ENCODE measurements at places on chromosomes 1 and 21. TPM values are rescaled to one million over a fixed set of nuclear protein-coding genes. Genes with fewer than 3 reads are reported as not detected.

NGF gene
- polyA plus RNA-seq = 1.5 TPM

RPTN gene
- polyA plus RNA-seq = not detected

- peaks cover 16% of the 10 kb centered on the region for H3K27me3 ChIP-seq
- no peaks in the 10 kb centered on the region for H3K36me3 ChIP-seq
- peaks cover 5% of the 10 kb centered on the region for H3K4me1 ChIP-seq
- peak within 1 kb of the TSS; percentile 11 for H3K27ac ChIP-seq
- peak within 1 kb of the TSS; percentile 21 for H3K4me3 ChIP-seq
Observed at GRCh38 chr1:58576727-58577653, at the start of gene TACSTD2. TSS of gene TACSTD2 (minus strand) at chr1:58577252. CDS start at chr1:58577156, 96 bp downstream.

GRCh38 chr1:200237066-200237465 is 172.8 kb downstream of the ZNF281 start:
- peaks cover 6% of the 10 kb centered on the region for H3K4me1 ChIP-seq
- no peak for DNase-seq
- H3K27ac ChIP-seq = no peak overlapping the region
- no peak overlapping the region for H3K4me3 ChIP-seq

DNA sequence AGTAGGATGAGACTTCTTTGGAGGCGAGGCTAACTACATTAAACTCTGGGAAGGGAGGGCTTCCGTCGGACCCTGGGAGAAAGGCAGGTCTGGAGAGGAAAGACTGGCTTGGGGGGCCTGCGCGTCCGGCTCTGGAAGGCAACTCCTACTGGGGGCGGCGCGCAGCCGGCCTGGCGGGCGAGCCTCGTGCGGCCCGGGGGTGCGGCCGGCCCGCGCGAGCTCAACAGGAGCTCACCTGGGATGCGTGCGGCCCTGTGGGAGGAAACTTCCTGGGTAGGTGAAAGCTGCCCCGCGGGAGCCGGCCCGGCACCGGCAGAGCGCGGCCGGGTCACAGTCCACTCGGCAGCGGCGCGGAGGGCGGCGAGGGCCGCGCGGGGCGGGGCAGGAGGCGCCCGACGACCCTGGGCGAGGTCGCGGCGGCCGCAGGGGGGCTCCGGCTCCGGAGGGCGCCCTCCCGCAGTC is 449 bp downstream of the EPS15 start:
- peak overlapping the region; percentile 95 for H3K27ac ChIP-seq
- DNase-seq = peak; percentile 57
- H3K4me1 ChIP-seq = peaks cover 4% of the 10 kb centered on the region
- H3K36me3 ChIP-seq = no peaks in the 10 kb centered on the region
- peak overlapping the region; percentile 83 for H3K4me3 ChIP-seq

STXBP3 gene
- polyA plus RNA-seq = 10.9 TPM

GRCh38 chr1:219422811-219423598 is 189.9 kb downstream of the ZC3H11B start:
- H3K27me3 ChIP-seq = no peaks in the 10 kb centered on the region
- H3K4me3 ChIP-seq = no peak overlapping the region
- no peak overlapping the region for H3K27ac ChIP-seq
- no peak for DNase-seq
- H3K36me3 ChIP-seq = no peaks in the 10 kb centered on the region
- H3K4me1 ChIP-seq = peaks cover 2% of the 10 kb centered on the region

DNA sequence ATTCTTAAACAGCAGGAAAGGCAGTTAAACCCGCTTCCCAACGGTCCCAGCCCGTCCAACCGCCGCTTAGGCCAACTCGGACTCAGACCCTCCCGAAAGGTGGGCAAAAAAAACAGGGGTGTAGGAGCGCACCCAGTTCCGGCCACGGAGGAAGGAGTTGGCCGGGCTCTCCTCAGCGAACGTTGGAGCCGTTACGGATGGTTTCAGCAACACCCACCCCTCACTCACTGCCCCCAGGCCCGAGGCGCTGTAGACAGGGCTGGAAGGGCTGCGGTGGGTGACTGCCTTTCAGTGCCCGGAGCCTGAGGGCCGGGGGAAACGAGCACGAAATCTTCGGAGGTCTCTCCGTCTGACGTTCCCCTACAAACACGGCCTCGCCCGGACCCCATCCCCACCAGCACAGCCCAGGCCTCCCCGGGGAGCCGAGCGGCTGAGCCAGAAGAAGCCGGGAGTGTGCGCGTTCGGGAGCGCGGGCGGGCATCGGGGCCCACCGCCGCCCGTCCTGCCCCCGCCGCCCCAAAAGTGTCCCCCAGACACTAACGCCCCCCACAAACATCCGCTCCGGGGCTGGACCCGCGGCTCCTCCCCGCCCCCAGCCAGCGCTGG is 1.3 kb downstream of the KDM5B start:
- peak overlapping the region; percentile 98 for H3K4me3 ChIP-seq
- peak; percentile 57 for DNase-seq
- H3K27ac ChIP-seq = peak overlapping the region; percentile 26
- H3K4me1 ChIP-seq = peaks cover 26% of the 10 kb centered on the region
- H3K36me3 ChIP-seq = no peaks in the 10 kb centered on the region

DNA sequence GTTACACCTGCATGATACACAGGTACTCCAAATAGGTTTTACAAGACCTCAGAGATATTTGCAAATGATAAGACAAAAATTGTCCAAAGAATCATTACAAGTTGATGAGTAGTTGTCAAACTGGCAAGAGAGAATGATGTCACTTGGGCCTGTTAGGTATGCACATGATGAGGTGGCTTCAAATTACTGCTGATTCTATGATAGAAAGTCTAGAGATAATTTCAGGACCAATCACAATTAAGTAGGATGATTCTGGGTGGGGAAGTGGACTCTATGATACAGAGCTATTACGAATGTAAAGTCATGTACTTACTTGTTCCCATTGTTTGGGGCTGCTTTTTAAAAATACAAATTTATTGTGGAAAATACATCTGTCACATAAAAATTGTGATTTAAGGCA is 5.2 kb upstream of the SPRR1B start:
- no peak overlapping the region for H3K4me3 ChIP-seq

GRCh38 chr1:167714098-167714438 is 7.7 kb upstream of the MPZL1 start:
- no peaks in the 10 kb centered on the region for H3K36me3 ChIP-seq
- H3K27ac ChIP-seq = peak overlapping the region; percentile 95

DNA sequence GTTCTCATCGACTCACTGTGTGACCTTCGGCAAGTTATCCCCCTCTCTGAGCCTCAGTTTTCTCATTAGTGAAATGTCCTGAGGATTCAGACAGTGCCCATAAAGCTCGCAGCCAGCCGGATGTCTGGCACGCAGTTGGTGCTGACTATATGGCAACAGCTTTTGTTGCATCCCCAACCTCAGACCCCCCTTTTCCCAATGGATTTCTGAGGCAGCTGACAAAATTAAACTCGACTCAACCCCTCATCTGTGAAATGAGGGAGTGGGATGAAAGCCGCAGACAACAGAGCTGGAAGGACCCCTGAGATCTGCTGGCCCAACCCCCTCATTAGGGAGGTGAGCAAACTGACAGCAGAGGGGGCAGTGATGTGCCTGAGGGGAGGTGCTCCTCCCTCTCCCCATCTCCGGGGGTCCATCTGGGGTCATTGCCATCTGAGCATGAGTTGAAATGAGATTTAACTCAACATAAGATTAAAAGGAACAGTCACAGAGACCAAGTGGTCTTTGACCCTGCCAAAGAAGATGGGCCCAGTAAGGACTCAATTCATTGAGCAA is 40.4 kb downstream of the NKAIN1 start:
- DNase-seq = no peak
- no peaks in the 10 kb centered on the region for H3K4me1 ChIP-seq
- H3K36me3 ChIP-seq = no peaks in the 10 kb centered on the region
- H3K27me3 ChIP-seq = no peaks in the 10 kb centered on the region

- no peaks in the 10 kb centered on the region for H3K36me3 ChIP-seq
- no peak overlapping the region for H3K27ac ChIP-seq
- H3K4me3 ChIP-seq = no peak overlapping the region
Observed at GRCh38 chr1:116170721-116171589, 59.8 kb downstream of the MAB21L3 start.

CHAF1B gene
- polyA plus RNA-seq = 0.53 TPM

CR1L gene
- polyA plus RNA-seq = 0.18 TPM

- peaks cover 5% of the 10 kb centered on the region for H3K4me1 ChIP-seq
- no peak overlapping the region for H3K4me3 ChIP-seq
- H3K36me3 ChIP-seq = no peaks in the 10 kb centered on the region
- no peak overlapping the region for H3K27ac ChIP-seq
Observed at GRCh38 chr1:202648605-202649226, 61.5 kb downstream of the SYT2 start.

DNA sequence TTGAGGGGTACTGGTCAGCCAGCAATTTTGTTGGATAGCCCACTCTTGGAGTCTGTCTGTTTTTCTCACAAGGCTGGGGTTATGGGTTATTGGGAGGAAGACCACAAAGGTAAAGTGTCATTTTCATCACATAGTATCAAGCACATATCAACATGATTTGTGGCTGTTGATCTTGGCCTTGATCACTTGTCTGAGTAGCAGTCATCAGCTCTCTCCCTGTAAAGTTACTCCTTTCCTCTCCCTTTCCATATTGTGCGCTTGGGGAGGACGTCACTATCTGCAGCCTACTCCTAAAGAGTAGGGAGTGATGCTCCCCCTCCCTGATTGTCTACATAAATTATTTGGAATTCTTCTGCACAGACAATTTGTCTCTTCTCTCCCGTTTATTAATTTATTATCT is 1.8 kb upstream of the ZNF362 start:
- H3K4me1 ChIP-seq = peaks cover 22% of the 10 kb centered on the region
- no peak for DNase-seq
- H3K27ac ChIP-seq = no peak overlapping the region

KCNA3 gene
- 0.32 TPM for polyA plus RNA-seq

DNA sequence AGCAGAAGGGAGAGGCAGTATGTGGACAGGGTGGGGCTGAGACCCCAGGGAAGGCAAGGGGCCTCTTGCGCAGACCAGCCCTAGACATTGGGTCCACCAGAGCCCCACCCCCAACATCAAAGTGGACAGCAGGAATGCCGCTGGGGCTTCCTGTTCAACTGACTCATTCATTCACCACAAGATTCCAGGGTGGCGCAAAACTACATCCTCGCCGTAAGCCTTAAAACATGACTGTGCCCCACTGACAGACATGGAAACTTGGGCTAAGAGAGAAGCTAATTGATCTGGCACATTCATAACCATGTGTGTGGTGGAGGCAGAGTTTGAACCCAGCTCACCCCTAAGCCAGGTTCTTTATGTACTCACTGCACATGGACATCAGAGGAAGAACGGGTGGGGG is 14.0 kb downstream of the COL16A1 start:
- no peaks in the 10 kb centered on the region for H3K4me1 ChIP-seq
- no peak overlapping the region for H3K4me3 ChIP-seq
- no peaks in the 10 kb centered on the region for H3K36me3 ChIP-seq

GRCh38 chr1:98002288-98002687 is 81.5 kb upstream of the DPYD start:
- no peak overlapping the region for H3K4me3 ChIP-seq
- no peaks in the 10 kb centered on the region for H3K27me3 ChIP-seq
- no peak for DNase-seq
- H3K4me1 ChIP-seq = no peaks in the 10 kb centered on the region
- no peaks in the 10 kb centered on the region for H3K36me3 ChIP-seq

IFI44 gene
- 10.3 TPM for polyA plus RNA-seq

All from liver (tissue), 10 donors.